ENCODE measurements at places on chromosomes 7 and 10. TPM values are rescaled to one million over a fixed set of nuclear protein-coding genes. Genes with fewer than 3 reads are reported as not detected.

Gene SUN3
- total RNA-seq: not detected

Gene STEAP1B
- not detected for total RNA-seq

Gene SH2D4B
- 0.07 TPM for total RNA-seq

Gene TMEM176B
- 98.5 TPM for total RNA-seq

Gene RNF32
- 2.6 TPM for total RNA-seq

Gene NYAP1
- total RNA-seq: 6.3 TPM

Gene MYO3A
- 12.5 TPM for total RNA-seq

Gene TMEM213
- total RNA-seq: not detected

Gene POT1
- 12.6 TPM for total RNA-seq

Gene MRPS16
- 115 TPM for total RNA-seq

Data from type B pancreatic cell (in vitro differentiated cells).